Caco-2 (cell line): ENCODE measurements at places on chromosomes 6 and 20. TPM values are rescaled to one million over a fixed set of nuclear protein-coding genes. Genes with fewer than 3 reads are reported as not detected.

DNA sequence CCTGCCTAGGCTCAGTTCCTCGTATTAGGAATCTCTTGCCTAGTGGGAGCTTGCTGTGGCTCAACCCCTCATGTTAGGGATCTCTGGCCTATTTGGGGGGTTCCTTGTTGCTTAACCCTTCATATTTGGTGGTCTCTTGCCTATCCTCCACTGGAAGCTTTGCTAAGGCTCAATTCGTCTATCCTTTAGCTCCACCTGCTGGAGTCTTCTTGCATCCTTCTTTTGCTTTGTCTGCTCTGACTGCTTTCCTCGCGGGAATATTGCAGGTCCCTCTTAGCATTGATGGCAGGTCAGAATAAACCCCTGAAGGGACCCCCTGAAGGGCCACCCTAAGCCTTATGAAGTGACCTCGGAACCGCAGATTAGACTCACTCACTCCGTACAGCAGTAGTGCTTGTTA lies 203.0 kb upstream of the TBX18 start:
- DNase-seq = peak; percentile 19

- no peak for DNase-seq
These were observed 71.2 kb upstream of the THBS2 start for GRCh38 chr6:169324656-169325459.

DNA sequence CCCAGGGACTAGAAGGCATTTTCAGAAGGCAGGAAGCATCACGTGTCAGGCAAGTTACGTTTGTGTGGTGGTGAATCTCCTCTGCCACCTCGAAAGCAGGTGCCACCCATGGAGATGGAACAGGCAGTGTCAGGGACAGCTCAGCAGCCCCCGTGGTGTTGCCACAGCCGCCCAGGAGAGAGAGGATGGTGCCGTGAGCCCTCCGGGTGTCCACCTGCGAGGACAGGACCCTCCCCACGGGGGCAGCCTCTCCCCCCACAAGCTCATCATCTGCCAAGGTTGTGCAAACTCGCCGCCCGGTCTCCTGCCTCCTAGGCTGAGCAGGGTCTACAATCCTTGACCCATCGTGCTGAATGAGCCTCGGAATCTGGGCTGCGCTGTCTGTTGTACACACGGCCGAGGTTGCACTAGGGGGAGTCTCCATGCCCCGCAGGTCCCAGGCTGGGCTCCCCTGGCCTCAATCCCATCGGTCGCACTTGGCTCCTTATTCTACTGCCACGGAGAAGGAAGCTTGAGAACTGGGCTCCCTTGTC lies 40.1 kb downstream of the DACT2 start:
- no peak for DNase-seq

Gene ULBP1
- total RNA-seq = 5.4 and 7.7 TPM in 2 replicates

Gene AGER
- 8.3 and 10.3 TPM in 2 replicates for total RNA-seq
